ENCODE measurements at places on chromosomes 3 and 15.

DNA sequence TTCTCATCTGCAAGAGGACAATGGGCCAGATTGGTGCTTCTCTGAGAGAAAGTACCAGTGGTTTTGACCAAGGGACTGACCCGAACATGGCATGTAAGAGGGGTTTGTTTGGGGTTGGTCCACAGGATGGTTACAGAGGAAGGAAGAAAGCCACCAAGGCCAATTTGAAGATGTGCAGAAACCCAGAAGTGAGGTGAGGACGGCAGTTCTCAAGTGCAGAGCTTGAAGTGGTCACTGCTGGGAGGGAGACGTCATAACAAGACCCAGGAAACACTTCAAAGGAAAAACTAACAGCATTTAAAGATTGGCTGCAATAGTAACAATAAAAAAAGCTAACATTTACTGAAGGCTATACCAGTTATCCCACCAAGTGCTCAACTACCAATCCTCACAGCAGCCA lies 29.1 kb downstream of the LIPC start:
- no peak for DNase-seq

DNA sequence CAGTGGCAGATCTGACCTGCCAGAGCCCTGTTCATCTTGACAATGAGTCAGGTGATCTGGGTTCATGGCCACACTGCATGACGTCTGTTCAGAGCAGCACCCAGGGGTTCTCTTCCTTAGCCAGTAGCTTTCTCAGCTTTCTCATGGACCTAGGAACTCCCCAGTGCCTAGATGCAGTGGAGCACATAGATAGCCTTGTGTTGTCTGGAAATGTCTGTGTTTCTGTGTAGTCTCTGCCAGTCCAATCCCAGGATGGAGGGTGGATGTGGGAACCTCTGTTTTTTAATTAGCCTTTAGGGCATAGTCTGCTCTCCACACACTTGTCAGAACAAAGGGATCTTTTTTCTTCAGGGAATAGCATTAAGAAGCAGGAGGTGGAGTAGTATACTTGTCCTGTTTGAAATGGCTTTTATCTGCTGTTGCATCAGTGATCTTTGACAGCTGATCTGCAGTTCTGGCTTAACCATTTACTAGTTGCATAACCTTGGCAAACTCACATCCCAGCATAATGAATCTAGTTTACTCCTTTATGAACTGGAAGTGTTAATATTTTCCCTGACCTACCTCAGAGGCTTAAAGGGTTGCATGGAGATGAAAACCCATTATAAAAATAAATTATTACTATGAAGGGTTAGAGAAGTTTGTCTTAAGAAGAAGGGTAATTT lies 16.1 kb upstream of the CACNA1D start:
- DNase-seq: no peak

DNA sequence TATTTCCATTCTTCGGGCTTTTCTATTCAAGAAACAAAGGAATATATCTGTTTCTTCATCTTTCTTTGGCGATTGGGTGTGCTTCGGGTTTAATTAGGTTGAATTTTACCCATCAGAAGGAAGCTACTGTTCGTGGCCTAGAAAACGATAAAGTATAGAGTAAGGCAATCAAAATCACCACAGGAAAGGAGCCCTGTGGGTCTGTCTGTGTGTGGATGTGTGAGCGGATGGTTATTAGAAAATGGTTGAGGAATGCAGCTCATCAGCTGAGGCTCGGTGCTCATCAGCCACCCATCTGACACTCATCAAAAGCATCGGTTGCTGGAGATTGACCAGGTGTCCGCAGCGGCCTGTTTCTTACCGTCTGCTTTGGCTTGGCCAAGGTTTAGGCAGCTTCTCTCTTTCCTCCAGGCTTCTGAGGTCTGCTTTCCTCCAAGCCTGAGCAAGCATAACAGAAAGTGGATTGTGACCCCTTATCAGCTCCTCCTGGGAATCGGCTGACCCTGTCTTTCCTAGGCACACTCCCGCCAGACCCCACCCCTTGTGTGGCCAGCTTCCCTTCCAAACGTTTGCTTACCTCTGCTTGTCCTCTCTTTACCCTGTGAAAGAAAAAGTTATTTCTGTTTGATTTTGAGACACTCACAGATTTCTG lies 17.6 kb upstream of the ISLR start:
- DNase-seq: no peak

DNA sequence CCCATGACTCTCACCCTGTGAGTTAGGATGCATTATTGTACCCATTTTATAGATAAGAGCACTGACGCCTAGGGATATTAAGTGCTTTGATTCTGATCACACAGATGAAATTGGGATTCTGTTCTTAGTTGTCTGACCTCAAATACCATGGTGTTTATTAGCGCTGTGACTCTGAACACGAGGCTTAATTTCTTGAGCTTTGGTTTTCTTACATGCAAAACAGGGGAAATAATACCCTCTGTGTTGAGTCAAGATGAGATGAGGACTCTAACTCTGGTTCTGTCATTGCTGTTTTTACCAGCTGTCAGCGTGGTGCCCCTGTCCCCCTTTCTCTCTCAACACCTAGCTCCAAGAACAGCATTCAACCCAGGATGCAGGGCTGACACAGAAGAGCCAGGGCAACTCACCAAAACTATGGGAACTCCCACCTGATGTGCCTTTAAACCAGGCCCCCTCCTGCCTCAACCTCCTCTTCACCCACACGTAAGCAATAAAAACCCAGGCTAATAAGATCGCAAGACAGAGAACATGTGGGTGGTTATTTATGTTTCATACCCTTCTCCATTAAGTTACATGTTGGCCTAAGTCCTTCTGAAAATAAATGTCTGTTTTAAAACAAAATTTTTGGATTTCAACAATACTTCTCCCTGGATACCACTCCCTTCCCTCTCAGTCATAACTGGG lies 100.1 kb upstream of the SPATA12 start:
- no peak for DNase-seq

- no peak for DNase-seq
These were observed 245.7 kb upstream of the THRB start for GRCh38 chr3:24740326-24740725.

DNA sequence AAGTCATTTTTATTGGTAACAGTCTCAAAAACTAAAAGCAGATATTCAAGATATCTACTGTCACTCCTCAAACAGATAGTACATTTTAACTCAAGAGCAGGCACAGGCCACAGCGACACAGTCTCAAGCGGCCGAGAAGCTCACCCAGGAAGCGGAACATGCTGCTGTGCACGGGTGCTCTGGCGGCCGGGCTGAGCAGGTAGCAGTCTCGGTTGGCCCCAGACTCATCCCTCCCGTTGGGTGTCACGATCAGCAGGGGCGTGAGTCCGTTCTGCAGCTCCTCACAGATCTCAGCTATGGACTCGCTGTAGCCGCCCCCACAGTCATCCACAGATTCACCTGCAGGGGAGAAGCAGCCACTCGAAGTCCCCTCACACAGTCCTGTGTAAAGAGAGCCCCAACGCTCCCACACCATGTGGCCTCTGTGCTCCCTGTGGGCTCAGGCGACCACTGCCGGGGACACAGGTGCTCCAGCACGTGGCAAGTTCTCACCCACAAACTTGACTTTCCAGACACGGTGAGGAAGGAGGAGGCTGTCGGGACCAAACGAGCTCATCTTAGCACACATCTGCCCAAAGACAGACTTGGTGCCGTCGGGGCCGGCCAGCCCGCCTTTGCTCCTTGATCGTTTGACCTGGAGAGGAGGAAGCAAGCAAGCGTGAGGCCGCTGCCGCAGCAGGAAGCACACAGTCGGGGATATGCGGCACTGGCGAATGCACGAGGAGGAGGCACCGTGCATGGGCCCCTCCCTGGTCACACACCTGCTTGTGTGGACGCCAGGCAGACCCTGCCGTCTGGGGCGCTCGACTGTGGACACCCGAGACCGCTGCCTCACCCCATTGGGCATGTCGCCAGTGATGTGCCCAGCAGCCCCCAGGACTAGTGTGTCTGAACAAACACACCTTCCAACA lies 17.7 kb upstream of the OCA2 start:
- DNase-seq: no peak

GRCh38 chr3:172303181-172303580 lies 145.1 kb downstream of the GHSR start:
- DNase-seq: no peak

- no peak for DNase-seq
These were observed 34.4 kb downstream of the CORO2B start for GRCh38 chr15:68612979-68613740.

DNA sequence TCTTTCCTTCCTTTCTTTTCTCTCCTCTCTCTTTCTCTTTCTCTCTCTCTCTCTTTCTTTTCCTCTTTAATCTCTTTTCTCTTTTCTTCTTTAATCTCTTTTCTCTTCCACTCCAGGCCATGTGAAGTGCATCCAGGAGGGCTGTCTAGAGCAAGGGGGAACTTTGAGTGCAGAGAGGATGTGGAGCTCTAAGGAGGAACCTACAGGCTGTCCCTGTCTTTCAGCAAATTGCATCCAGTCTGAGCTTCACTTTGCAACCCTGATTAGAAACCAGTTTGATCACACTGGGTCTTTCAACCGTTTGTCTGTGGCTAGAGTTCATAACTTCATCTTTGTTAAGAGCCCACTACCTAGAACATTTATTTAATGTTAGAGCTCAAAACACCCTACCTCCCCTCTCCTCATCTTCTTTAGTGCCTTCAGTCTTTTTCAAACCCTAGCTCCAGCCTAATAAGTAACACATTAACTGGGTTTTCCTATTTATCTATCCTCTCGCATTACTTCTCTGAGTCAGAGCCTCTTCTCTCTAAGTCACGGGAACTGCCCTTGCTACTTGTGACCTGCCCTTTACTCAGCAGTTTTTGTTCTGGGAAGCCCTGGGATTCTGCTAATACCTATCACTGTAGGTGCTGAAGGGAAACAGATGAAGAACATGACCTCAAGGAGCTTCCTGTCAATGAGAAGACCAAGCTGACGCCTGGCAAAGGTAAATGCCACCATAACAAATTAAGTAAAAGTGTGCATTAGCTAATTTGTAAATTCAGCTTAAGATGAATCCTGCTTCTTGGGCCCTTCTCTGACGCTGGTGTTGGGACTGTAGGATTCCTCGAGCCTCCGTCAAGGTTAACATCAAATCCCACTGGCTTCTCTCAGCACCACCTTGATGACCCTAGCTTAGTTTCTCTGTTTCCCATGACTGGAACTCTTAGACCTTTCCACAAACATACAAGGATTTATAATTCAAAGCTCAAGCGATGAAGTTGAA lies at the start of gene GCNT3:
Gene GCNT3, plus strand, starts transcription at position 508 of the 985 bp plus-strand sequence. CDS start 6,456 bp downstream, outside the sequence.
- no peak for DNase-seq

DNA sequence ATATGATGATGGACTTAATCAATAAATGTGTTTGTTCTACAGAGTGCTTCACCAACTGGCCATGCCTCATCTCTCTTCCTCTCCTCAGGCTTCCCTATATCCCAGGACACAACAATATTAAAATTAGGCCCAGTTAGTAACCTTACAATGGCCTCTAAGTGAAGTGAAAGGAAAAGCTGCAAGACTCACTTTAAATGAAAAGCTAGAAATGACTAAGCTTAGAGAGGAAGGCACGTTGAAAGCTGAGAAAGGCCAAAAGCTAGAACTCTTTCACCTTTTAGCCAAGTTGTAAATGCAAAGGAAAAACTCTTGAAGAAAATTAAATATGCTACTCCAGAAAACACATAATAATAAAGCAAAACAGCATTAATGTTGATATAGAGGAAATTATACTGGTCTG lies 1010.3 kb downstream of the NAALADL2 start:
- no peak for DNase-seq

DNA sequence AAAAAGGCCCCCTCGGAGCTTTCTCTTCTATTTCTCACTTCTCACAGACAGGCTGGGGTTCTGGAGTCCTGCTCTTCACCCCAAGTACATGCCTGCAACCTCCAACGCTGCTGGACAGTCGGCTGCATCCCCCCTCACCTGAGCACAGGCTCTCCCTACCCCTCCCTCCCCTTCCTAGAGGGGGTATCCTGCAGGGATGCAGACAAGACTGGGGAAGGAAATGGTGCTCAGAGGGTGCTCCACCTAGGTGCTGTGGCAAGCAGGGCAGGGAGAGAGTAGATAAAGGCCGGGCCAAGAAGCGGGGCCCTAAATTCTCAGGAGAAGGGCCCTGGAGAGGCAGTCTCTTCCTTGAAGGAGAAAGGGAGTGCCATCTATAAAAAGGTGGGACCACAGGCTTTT lies 7.0 kb upstream of the STRA6 start:
- DNase-seq: no peak

- no peak for DNase-seq
These were observed 140.5 kb upstream of the MLF1 start for GRCh38 chr3:158430448-158430847.

DNA sequence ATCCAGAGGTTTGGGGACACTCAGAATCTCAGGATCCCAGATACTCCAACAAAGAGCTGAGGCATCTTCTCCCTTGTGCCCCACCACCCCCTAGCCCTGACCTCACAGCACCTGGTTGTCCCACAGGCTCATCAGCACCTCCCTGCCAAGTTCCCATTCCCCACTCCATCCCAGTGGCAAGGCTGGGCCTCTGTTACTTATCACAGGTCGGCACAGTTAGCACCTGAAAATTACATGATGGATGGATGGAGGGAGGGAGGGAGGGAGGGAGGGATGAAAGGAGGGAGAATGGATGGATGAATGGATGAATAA lies 12.8 kb downstream of the MYL3 start:
- no peak for DNase-seq

DNA sequence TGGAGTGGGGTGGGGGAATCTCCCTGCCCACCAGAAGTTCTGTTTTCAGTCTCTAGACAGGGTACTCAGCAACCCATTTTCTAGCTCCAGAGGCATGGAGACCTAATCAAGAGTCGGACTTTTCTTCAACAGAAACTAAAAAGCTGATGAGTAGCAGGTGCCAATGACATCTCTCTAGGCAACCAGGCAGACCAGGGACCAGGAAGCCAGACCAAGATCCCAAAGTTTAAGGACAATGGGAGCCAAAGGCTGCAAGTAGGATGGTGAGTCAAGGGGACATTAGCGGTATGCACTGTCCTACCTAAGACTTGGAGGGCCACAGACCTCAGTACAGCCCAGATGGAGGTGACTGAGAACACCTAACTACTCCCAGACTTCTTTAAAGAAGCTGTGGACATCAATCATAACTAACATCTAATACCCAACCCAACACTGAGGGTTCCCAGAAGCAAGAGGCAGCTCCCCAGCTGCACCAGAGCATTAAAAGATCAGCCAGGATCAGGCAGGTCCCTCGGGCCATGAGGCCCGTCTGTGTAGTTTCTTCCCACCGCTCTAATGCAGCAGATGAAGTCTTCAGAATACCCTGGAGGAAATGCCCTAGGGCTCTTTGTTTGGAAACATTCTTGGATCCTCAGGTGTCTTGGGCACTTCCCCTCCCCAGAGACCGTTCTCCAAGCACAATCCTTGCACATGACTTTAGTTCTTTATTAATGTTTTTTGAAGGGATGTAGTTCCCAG lies 979 bp downstream of the CCDC71 start:
- no peak for DNase-seq

DNA sequence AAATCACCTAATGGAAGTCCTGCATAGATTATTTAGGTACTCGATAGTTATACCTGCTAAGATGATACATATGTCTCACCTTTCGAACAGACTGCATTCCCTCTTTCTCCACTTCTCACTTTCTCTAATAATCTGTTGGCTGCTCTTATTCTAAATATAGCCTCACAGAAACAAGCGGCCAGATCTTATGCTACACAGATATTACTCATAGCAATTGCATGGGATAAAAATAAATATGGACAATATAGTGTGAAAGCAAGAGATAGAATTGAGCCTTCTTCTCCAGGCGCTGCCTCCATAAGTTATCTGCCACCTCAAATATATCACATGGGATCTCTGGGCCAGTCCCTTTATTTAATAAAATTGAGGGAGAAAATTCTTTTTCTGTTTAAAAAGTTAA lies 29.5 kb upstream of the TGFBR2 start:
- no peak for DNase-seq

GRCh38 chr3:50122661-50123391 lies 32.3 kb upstream of the SEMA3F start:
- no peak for DNase-seq

- DNase-seq: no peak
These were observed 61.0 kb downstream of the CYFIP1 start for GRCh38 chr15:22919171-22919570.

GRCh38 chr3:129554356-129555152 lies 11.6 kb downstream of the H1-8 start:
- DNase-seq: no peak

All from KBM-7 (cell line).